AG09319 (cell line): ENCODE measurements at places on chromosomes 1 and 21.

DNA sequence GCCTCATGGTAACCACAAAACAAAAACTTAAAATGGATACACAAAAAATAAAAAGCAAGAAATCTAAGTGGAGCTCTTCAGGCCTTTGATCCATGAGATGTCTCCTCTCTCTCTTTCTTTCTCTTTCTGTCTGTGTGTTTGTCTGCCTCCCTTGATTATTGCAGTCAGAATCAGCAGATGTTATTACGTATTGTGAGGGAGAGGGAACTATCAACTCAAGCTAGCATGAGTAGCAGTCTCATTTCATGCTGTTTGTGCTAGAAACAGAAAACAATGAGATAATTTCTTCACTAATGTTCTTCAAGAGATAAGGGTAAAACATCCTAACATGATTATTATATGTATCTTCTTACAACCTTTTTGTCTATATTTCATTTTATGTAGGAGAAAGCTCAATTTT lies 103.7 kb upstream of the PDC start:
- no peak for DNase-seq

GRCh38 chr1:201791051-201791778 lies 37.7 kb upstream of the IPO9 start:
- no peak for DNase-seq

DNA sequence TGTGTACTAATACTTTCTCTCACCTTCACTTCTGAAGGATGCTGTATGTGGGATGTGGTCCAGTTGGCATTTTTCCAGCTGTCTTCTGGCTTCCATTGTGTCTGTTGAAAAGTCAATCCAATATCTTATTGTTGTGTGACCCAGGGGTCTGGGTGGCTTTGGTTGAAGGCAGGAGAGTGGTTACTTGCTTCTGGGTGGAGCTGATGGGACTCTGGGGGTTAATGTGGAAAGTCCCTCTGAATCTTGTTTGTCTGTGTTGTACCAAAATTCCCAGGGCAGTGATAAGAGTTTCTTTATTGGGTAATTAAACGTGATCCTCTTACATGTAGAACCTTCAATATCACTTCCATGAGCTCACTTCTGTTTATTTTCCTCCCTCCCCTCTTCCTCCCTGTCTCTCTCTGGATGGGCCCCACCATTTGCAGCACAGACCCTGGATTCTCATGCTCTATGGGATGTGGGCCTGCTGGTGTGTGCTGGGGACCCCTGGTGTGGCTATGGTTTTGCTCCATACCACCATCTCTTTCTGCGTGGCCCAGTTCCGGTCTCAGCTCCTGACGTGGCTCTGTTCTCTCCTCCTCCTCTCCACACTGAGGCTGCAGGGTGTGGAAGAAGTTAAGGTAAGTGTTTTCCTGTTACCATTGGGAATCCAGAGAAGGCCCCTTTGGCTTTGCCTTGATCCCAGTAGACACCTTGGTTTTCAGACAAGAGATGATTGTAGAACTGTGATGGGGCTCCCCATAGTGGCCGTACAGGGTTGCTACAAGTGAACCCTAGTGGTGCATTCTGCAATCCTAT lies 71.5 kb downstream of the HHAT start:
- DNase-seq: peak; percentile 43

DNA sequence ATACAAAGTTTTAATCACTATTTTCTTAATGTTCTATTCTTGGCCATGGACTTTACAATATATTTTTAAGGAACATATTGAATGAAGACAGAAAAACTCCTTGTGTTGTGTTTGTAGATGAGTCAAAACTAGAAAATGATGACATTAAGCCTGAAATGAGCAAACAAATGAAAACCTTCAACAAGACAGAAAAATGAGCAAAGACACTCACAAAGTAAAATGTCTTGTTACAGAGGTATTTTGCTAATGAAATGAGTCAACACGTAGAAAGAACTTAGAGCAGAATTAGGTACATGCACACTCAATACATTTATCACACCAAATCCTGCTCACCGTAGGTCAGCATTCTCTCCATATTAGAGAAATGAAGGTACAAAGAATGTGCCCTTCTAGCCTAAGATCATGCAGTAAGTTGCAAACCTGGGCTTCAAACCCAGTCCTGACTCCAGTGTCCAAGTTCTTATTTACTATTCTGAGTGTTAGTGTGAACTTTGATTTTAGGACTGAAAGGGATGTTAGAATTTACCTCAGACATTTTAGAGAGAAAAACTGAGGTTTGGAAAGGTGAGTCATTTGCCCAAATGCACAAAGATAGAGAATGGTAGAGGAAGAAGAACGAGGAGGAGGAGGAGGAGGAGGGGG lies 133.9 kb upstream of the SGIP1 start:
- no peak for DNase-seq

- peak; percentile 23 for DNase-seq
These were observed 1.8 kb downstream of the ATP2B4 start for GRCh38 chr1:203628201-203629015.

DNA sequence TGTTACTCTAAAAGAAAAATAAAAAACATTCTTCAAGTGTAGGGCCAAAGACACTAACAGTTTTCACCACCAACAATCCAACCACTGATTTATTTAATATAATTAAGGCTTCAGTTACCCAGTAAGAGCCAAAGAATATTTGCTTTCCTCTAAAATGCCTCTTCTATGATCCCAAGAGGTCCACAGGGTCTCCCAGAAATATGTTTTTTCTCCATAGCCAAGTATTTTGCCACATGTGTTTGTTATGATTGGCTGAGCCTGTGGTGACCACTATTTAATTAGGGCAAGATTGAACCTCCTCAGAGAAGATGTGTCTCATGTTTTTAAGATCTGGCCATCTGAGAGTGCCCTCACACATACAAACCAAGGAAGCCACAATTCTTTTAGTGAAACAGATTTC lies 135.9 kb downstream of the TPR start:
- DNase-seq: no peak

DNA sequence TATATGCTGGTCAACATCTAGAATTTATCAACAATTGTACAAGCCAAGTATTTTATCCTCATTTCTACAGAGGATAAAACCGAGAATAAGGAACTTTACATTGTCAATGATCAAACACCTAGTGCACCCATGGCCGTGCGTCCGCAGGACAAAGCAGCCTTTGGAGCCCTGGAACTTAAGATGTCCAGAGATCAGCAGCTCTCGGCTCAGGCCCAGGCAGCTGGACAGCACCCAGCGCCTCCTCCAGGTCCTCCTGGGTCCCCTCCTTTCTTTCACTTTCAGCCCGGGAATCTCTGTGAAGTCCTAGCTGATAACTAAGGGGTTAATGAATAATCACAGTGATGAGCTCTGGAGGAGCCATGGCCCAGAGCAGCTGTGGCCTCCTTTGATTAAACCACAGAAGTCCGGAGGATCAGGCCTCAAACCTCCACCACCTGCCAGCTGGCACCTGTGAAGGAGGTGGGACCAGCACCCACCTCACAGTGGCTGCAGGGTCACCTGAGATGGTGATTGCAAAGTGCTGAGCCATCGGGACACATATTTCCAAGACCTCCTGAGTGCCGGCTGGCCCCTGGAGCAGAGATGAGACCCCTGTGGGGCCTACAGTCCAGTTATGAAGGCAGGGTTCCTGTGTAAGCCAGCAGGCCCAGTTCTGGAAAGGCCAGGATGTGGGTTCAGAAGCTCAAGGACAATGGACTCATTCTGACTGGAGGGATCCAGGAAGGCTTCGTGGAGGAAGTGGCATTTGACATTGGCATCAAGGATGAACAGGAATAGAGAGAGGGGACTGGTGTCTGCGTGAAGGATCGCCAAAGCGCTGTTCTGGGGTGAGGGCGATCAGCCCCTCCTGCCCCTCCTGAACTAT lies 11.6 kb upstream of the SAMD11 start:
- DNase-seq: no peak

GRCh38 chr1:209855006-209855405 lies 27.2 kb downstream of the UTP25 start:
- no peak for DNase-seq

DNA sequence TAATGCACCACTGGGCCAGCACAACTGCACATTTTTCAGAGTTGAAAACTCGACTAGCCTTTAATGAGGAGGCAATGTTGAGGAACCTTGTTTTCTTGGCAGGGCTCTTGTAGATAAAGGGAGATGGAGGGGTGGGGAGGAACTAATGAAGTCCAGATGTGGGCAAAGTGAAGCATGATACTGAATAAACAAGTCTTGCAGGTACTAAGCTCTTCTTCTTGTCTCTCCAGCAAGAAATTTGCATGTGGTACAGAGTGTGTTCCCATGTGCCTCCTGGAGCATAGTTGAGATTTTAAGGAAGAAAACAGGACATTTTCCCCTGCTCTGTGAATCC lies 47.0 kb downstream of the PLPP3 start:
- DNase-seq: peak; percentile 54

GRCh38 chr1:159832309-159832708 lies 5.6 kb downstream of the SLAMF8 start:
- no peak for DNase-seq

GRCh38 chr1:161259765-161260164 lies 1.2 kb downstream of the PCP4L1 start:
- no peak for DNase-seq

DNA sequence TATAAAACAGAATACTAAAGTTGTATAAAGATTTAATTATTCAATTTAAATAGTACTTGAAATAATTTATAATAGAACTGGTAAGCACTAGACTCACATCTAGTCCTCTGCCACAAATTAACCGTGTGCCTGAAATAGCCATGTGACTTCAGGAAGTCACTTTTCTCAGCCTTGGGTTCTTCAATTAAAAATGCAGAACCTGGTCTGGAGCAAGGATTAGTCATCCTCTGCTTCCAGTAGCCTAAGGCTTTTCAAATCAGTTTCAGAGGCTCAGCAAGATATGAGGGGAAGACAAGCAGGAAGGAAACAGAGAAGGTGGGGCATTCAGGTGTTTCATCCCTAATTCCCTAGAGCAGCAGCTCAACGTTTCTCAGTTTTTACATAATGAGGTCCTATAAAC lies 23.0 kb downstream of the DPH5 start:
- DNase-seq: no peak

DNA sequence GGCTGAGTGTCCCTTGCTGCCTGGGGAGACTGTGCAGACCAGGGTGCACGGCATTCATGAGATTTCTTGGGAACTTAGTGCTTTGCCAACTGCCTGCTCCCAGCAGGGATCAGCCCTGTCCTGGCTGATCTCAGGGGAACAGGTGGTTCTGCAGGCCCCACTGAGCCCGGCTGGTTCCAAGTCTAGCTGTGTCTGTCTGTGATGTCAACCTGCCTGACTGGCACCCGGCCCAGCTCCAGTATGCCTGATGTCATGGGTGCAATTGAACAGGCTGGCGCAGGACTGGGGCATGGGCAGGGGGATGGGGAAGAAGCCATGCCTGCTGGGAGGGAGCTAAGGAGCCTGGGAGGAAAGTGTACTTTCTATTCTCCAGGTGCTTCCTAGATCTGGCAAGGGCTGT lies 227.1 kb downstream of the GRIK3 start:
- no peak for DNase-seq

GRCh38 chr1:77829851-77830250 lies 50.4 kb downstream of the MIGA1 start:
- no peak for DNase-seq

GRCh38 chr1:180966312-180966711 lies 53.6 kb downstream of the KIAA1614 start:
- no peak for DNase-seq

DNA sequence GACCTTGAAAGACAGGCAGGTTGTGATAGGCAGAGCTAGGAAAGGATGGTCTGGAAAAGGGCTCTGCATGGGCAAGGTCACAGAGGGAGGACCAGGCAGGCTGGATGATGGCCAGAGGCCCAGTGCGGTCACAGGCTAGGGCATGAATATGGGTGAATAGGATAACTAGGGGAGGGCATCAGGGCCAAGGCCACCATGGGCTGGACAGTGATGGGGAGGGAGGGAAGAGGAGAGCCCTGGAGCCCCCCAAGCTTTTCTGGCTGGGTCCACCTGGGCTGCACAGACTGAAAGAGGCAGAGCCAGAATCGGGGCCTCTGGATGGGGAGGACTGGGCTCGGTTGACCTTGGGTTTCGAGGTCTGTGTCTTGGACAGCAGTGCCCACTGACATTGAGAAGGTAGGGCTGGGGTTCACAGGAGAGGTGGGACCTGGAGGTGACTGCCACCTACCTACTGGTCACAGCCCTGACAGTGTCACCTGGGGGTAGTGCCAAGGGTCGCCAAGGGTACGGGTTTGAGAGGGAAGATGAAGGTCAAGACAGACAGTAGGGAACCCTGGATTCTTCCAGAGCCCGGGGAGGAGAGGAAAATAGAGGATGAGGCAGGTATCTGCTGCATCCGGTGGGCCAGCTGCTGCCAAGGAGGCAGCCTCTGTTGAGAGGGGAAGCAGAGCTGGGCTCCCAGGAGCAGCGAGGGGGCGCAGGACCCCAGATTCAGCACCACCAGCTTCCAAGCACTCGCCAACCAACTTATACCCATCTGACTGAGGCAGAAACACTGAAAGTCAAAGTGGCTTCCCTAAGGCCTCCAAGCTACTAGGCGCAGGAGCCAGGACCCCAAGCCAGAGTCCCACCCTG lies 6.1 kb upstream of the NPHP4 start:
- no peak for DNase-seq

DNA sequence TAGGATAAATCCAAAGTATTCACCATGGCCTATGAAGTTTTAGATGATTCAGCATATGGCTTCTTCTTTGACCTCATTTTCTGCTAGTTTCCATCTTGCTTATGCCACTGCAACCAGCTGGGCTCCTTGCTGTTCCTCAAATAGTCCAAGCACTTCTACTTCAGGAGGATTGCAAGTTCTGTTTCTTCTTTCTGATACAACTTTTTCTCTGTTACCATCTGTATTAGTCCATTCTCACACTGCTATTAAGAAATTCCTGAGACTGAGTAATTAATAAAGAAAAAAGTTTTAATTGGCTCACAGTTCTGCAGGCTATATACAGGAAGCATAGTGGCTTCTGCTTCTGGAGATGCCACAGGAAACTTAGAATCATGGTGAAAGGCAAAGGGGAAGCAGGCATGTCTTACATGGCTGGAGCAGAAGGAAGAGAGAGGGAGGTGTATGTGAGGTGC lies 20.3 kb downstream of the PTGS2 start:
- no peak for DNase-seq

DNA sequence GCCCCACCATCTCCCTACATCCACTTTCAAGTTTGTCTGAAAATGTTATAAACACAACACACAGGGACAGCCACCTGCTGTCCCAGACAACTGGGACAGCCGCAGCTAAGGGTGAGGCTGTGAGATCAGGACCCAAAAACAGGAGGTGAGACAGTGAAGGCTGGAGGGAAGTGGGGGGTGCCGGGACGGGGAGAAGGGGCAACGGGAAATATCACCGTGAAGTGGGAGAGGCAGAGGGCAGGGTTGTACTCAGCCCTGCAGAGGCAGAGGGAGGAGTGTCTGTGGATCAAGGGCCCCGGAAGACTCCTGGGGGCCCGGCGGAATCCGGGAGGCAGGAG lies 114.4 kb downstream of the CASZ1 start:
- no peak for DNase-seq
